Cerebellum (tissue), 4 donors: ENCODE measurements at places on chromosomes 6 and 20.

GRCh38 chr6:71124340-71124739 lies 164.3 kb upstream of the OGFRL1 start:
- DNase-seq, result no peak

GRCh38 chr20:33516882-33517281 lies 27.0 kb downstream of the CBFA2T2 start:
- no peak for DNase-seq

GRCh38 chr20:49186535-49187329 lies 1.4 kb downstream of the STAU1 start:
- DNase-seq, result peak; percentile 21

DNA sequence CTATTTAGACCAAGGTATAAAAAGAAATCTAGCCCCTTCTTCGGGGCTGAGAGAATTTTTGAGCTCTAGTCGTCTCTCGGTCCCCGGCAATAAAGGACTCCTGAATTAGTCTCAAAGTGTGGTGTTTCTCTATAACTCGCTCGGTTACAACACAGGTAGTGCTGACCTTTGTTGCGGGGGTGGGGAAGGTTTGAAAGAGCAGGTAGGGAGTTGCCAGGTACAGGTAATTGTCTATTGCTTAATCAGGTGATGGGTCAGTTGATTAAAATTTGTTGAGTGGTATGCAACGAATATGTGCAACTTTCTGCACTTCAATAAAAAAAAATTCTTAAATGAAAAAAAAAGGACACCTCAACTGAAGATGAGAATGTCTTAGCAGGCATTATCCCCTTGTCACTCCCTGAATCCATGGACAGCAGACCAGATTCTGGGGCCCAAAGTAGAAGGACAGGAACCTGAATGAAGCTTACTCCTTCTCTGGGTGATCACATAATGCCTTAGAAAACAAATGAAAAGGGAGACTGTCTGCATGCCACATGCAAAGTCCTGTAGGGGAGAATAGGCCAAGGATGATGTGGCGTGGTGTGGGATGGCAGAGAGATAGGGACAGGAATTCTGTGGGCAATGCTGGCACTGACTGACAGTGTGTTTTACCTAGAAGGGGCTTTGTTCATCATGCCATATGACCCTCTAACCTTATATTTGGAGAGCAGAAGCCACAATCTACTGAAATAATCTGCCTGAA lies 157.6 kb upstream of the OLIG3 start:
- DNase-seq, result no peak

DNA sequence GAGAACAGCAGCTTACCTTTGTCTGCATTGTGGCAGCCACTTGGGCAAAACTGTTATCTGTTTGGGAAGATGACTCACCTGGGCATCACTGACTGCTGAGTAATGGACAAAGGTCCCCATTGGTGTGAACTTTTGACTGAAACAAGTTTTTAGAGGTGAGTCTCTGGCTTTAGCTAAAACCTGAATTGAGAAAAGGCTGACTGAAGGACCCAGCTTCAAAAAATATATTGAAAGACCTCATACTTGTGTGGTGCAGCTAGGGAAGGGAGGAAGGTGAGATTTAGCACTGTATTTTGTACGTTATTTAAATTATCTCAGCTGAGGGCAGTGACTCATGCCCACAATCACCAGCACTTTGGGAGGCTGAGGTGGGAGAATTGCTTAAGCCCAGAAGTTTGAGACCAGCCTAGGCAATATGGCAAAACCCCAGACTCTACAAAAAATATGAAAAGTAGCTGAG lies 4.5 kb upstream of the CITED2 start:
- DNase-seq, result no peak

GRCh38 chr6:112626468-112627082 lies 279.4 kb downstream of the RFPL4B start:
- no peak for DNase-seq

GRCh38 chr6:142659661-142660060 lies 285.3 kb downstream of the HIVEP2 start:
- no peak for DNase-seq

DNA sequence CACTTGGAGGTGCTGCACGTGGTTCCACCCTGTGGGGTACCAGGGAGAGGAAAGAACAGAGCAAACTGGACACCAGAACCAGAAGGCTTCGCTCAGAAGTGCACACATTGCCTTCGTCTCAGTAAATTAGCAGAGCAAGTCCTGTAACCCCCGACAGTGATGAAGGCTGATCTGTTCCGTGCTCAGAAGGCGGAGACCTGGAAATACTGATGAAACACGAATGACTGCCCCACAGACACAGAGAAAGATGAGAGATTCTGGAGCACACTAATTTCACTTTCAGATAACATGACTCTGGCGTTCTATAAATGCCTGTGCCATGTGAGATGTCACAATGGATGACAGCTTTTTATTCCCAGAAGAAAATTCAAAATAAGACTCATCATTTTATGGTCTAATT lies 44.2 kb upstream of the CCR6 start:
- DNase-seq, result no peak

DNA sequence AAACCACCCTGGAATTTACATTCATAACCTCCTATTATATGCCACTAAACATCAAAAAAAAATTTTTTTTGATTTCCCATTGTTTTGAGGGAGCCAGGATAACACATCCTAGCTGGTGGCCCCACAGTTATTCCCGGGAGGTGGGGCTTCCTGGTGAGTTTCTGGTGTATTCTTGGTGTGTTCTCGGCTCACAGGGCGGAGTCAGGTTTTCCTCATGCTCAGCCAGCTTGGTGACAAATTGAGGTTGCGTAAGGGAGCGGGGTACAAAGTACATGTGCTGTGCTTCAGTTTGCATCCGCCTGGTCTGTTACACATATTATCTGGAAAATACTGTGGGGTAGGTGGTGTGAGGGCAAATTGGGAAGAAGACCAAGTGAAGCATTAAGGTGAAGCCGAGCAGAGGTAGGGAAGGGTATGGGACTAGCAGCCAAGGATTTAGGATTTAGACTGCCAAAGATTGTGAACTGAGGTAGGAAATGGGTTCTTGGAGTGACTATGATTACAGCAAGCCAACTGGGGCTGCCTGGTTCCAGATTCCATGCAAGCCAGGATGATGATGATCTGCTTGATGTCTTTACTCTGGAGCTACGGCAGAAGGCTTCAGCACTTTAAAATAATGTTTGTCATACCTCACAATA lies 46.2 kb upstream of the EEF1A1 start:
- no peak for DNase-seq

DNA sequence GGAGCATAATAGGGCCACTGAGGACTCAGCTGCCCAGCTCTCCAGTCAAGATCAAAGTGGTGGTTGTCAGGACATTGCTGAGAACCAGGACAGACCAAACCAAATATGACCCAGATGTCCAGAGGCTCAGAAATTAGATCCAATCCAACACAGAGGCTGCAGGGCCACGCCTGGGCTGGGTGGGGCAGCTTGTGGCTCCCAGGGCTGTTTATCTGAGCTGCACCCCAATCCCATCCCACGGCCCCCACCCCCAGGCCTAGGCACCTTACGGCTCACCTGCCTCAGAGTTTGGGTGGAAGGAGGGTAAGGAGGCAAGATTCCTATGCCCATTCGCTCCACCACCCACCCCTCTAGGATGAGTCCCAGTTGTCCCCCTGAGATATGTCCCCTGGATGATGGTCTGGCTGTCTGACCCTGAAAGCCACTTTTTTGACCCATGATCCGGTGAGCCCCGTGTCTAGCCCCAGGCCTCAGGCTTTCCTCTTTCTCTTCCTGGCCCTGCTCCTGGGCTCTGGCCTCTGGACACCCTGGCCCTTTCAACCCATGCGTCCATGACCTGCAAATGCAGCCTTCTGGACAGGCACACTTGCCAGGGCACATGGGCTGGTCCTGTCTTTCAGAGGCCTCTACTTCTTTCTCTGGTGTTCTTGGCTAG lies 40.0 kb downstream of the CPXM1 start:
- DNase-seq, result no peak

GRCh38 chr6:116666869-116667268 lies 1.7 kb downstream of the ZUP1 start:
- no peak for DNase-seq

- no peak for DNase-seq
Measured at GRCh38 chr6:134247231-134247833, 70.6 kb downstream of the SGK1 start.

DNA sequence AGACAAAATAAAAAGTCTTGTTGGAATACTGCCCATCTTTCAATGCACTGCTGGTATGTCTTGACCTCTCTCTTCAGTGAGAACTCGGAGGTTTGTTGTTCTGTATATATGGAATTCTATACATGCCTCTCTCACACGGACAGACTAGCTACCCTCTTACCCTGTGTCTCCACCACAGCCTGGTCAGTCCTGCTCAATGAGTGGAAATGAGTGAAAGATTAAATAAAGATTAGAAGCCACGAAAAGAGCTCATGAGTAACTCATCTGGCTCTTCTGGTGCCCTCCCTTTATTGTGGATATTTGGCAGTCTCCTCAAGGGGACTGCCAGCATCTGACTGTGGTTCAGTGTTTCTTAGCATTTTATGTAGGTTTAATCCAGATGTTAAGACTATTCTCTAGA lies 262.8 kb upstream of the MAP3K7 start:
- DNase-seq, result no peak

GRCh38 chr6:45419571-45420082 lies 41.9 kb upstream of the SUPT3H start:
- peak; percentile 11 for DNase-seq

GRCh38 chr6:57263739-57264138 lies 41.6 kb upstream of the RAB23 start:
- no peak for DNase-seq

DNA sequence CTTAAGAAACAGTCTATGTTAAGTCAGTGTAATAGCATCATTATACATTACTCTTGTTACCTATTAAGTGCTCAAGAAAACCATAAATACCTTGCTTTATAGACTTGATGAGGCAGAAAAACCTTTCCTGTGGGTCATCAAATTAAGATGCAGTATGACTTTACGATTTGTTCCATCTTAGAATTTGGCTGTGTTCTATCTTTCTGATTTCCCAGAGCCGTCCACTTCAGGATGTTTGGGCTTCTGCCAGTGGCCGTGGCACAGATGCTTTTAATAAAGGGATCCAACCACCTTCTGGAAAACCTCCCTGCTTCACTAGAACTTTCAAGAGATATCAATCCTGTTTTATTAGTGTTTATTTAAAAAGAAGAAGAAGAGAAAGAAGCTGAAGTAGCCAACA lies 71.2 kb downstream of the PDE7B start:
- no peak for DNase-seq

- DNase-seq, result no peak
Measured at GRCh38 chr6:42740725-42741124, 5.2 kb downstream of the TBCC start.

- DNase-seq, result no peak
Measured at GRCh38 chr6:139909992-139910391, 535.5 kb upstream of the CITED2 start.

DNA sequence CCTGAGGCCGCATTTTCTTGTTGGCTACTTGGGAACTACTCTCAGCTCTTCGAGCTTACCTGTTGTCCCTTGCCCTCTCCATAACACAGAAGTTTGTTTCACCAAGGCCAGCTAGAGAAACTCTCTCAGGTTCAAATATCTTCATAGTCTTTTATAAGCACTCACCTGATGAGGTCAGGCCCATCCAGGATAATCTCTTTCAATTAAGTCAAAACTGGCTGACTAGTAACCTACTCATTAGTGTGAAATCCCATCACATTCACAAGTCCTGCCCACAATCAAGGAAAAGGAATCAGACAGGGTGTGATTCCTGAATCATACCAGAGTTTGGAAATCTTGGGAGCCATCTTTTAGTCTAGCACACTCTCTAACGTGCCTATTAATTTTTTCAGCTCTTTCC lies 195.2 kb upstream of the HS3ST5 start:
- no peak for DNase-seq

DNA sequence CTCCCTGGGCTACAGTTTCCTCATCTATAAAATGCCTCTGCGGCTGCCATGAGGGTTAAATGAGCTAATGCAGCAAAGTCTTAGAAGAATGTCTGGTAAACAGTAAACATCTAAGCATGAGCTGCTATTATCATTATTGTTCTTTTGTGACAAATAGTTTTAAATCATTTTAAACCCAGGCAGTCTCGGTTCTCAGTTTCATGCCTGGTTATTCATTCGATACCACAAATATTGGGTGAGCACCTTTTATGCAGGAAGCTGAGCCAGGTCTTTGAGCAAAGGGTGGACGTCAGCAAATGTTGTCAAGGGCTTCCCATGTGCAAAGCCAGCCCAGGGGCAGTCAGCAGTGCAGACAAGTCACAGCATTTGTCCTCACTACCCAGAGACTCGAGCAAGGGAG lies 128.7 kb downstream of the NFATC2 start:
- no peak for DNase-seq

- no peak for DNase-seq
Measured at GRCh38 chr6:152298055-152298647, 339.0 kb downstream of the SYNE1 start.

DNA sequence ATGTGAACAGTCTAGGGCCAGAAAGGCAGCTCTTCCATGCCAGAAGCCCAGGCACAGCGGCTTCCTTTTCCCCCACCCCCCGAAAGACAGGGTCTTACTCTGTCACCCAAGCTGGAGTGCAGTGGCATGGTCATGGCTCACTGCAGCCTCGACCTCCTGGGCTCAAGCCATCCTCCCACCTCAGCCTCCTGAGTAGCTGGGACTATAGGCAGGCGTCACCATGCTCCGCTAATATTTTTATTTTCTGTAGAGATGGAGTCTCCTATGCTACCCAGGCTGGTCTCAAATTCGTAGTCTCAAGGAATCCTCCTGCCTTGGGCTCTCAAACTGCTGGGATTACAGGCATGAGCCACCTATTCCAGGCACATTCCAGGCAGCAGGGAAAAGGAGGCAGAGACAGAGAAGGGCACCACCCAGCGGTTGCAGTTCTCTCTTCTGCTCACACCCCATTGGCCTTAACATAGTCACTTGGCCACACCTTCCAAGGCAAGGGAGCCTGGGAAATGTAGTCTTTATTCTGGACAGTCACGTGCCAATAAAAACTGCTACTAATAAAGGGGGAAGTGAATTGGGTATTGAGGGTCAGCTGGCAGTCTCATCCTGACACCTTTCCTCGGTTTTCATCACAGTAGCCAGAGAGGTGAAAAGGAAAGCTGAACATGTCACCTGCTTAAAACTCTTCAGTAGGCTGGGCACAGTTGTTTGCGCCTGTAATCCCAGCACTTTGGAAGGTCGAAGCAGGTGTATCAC lies 205.9 kb downstream of the ZMYND8 start:
- no peak for DNase-seq

GRCh38 chr6:151087861-151088598 lies 151.7 kb upstream of the AKAP12 start:
- no peak for DNase-seq

GRCh38 chr20:11234181-11234580 lies 560.4 kb upstream of the JAG1 start:
- DNase-seq, result no peak
